ENCODE measurements at places on chromosomes 6 and 20.

GRCh38 chr20:62822788-62823651, 6.2 kb downstream of the COL9A3 start:
- peak; percentile 68 for DNase-seq

- no peak for DNase-seq
Observed at GRCh38 chr6:111777357-111777756, 95.9 kb downstream of the FYN start.

DNA sequence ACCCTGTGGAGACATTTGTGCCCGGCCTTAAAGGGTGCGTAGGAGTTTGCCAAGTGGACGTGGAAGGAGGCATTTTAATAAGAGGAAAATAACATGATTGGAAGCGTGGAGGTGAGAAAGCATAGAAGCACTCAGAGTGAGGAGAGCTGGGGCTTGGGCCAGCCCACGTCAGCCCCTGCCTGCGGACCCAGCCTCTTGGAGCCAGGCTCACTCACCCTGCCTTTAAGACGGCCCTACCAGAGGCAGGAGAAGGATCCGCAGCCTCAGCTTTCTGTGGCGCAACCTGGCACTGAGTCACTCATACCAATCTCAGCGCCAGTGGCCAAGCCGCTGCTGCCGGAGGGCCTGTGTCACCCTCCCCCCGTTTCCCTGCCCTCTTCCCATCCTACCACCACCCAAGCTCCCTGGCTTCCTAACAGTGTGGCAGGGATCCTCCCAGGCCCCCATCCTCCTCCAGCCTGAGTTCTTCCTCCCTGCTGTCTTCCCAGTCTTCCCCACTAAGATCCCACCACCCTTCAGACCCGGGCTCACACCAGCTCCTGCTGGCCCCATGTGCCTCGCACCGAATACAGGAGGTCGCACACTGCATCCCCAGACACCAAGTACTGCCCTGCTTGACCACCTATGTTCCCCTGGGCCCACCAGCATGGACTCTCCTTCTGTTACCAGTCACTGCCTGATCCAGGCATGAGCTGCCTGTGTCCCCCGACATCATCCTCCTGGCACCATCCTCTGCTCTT, 285.2 kb downstream of the UST start:
- DNase-seq = peak; percentile 16

GRCh38 chr6:16216501-16217155, 21.8 kb upstream of the GMPR start:
- DNase-seq = no peak

DNA sequence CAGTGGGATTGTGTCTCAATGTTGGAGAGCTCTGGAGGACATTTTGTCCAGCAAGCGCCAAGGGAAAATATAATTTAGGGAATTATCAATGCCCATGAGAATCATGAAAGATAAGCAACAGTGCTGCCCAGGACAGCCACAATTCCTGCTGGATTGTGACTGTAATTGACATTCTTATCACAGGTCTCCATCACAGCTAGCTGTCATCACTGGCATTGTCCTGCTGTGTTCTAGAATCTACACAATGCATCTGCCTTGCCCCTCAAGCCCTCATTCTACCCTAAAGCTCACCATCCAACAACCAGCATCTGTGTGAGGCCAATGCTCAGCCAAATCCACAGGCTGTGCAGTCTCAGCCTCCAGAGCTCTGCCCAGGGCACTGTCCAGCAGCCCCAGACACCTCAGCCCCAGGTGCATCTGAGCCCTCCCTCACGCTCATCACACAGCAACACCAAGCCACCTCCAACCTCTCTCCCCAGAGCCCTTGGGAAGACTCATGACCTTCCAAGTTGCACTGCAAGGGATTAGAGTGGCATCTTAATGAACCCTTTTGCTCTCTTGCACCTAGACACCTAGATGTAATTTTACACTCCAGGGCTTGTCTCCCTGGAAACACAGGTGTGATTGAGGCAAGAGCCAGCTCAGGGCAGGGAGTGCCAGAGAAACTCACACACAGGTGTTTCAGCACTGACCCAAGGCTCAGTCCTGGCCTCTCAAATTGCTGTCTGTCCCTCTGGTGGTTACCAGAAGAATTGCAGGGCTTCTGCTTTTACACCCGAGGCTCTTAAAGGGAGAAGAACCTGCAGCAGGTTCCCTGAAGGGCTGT, 85.2 kb upstream of the PHACTR3 start:
- peak; percentile 19 for DNase-seq

Measured in activated naive CD8-positive, alpha-beta T cell treated with anti-CD3 and anti-CD28 coated beads for 36 hours (primary cell).